ENCODE measurements at places on chromosomes 6 and 20.

GRCh38 chr6:36129941-36130666 lies at the start of gene MAPK13:
MAPK13 (plus strand) TSS chr6:36130513; CDS start chr6:36130583, 70 bp downstream.
- no peak for DNase-seq

DNA sequence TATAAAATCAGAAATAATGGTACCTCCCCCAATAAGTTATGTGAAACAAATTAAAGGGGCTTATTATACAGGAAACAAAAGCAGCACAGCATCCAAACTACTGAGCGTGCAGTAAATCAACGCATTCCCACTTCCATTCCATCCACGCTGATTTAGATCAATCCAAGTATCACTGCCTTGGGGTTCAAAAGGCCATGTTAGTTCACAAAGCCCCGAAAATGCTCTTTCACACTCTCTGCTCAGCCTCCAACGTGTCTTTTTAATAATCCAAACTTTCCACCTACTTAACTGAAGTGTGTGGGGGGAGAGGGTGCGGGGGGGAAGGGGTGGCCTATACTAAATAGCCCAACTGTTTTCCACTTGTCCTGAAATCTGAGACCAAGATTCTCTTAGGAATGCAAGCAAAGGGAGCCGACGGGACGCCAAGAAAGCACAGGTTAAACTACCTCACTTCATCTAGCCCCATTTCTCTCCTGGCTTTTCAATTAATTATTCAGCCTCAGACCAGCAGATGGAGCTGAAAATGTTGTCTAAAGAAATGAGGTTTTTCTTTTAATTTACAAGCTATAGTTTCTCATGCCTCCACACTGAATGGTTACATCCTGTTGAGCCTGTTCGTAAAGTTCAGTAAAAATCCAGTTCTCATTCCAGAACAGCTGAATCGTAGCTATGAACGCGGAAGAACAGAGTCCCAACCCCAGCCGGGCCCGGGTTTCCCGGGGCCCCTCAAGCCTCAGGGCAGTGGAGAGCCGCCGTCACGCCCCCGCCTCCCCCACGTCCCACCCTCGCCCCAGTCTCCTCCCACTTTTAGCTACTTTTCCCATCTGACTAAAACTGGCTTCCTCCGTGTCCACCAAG lies 1.0 kb upstream of the NXT1 start:
- peak; percentile 66 for DNase-seq

DNA sequence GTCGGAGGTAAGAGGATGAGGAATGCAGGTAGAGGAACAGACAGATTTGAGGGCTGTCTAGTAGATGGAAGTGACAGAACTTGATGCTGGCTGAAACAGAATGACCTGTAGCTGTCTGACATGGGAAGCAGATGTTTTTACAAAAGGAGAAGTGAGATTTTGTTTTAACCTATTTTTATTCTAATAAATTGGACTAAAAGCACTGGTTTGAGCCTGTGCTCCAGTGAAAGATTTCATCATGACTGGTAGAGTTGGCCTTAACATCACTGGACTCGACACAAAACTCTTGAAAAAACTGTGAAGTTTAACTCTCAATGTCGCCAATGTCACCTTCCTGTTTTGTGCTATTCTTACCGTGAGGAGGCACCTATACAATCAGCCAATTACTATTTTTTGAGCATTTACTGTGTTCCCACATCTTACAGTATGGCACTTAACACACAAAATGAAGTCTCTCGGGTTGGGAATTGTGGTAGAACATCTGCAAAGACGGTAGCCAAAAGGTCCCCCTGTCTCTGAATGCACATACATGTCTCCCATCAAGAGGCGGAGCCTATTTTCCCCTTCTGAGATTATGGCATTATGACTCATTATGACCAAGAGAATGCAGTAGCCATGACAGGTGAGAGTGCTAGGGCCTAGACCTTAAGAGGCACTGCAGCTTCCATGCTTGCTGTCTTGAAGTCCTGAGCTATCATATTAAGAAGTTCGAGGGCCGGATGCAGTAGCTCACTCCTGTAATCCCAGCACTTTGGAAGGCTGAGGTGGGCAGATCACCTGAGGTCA lies 93.2 kb downstream of the FOXF2 start:
- DNase-seq, result no peak

DNA sequence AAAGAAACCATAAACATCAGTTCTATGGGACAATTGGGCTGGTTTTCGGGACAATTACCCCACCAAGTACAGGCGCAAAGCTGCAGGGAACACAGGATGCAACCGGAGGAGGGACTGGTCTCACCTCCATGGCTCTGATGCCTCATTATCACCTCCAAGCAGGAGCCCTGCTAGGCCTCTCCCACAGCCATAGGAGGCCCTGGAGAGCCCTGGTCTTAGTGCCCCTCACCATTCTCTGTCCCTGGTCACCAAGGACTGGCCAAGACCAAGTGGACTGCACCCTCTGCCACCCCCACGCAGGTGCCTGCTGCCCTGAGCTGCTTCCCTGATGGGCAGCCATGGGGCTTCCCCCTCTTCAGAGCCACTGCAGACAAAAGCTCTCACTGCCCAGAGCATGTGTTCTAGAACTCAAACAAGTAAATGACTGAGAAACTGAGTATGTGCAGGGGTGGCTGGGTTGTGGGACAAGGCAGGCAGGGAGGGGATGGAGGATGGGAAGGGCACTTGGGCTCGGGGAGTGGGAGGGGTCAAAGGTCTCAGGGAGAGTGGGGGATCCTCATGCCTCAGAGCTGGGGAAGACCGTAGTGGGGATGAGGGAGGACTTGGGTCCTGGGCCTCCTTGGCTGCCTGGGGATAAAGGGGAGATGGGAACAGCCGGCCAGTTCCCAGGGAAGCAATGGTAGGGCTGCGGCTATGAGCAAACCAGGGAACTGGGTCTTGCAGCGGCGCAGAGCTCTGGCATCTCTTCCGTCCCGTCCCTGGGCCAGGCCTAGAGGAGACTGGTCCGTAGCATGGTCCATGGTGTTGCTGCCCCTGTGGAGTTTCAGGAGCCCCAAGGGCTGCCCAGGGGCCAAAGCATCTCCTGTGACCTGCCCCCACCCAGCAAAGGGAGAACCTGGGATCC lies 435.1 kb downstream of the PREX1 start:
- DNase-seq, result no peak

- no peak for DNase-seq
Observed at GRCh38 chr6:125117818-125118217, 35.8 kb upstream of the TPD52L1 start.

- DNase-seq, result no peak
Observed at GRCh38 chr6:75376347-75377024, 91.9 kb upstream of the TMEM30A start.

DNA sequence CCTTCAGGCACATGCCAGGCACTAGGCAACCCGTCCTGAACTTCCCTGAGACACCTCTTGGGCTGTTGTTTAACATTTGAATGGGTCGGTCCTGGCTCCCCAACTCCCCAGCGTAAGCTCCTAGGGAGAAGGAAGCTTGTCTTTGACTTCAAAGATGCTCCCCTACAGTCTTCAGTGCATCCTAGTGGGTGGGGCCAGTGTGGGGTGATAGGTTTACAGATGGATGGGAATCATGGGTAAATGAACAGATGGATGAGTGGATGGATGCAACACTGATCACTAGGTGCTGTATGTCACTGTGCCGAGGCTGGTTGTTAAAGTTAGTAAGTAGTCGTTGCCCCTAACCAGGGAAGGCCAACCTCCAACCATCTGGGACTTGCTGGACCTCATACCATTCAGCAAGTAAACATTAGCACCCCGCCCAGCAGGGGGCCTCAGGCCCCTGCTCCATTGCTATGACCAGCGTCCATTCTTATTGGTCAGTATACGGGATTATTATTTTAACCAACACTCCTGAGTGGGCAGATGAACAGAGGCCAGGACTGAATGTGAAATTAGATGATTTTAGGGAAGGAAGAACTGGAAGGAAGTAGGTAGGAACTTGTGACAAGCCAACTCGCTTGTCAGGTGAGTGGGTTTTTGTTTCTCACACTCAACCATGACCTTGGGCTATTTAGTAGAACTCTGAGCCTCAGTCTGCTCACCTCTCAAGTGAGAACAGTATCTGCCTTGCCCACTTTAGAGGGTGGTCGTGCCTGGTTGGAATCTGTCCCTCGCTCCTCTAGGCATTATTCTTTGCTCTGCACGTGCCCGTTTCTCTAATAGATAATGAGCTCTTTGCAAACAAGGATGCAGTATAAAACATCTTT lies 82.9 kb upstream of the FOXP4 start:
- no peak for DNase-seq

- no peak for DNase-seq
Observed at GRCh38 chr20:4775322-4776078, 53.8 kb downstream of the PRND start.

DNA sequence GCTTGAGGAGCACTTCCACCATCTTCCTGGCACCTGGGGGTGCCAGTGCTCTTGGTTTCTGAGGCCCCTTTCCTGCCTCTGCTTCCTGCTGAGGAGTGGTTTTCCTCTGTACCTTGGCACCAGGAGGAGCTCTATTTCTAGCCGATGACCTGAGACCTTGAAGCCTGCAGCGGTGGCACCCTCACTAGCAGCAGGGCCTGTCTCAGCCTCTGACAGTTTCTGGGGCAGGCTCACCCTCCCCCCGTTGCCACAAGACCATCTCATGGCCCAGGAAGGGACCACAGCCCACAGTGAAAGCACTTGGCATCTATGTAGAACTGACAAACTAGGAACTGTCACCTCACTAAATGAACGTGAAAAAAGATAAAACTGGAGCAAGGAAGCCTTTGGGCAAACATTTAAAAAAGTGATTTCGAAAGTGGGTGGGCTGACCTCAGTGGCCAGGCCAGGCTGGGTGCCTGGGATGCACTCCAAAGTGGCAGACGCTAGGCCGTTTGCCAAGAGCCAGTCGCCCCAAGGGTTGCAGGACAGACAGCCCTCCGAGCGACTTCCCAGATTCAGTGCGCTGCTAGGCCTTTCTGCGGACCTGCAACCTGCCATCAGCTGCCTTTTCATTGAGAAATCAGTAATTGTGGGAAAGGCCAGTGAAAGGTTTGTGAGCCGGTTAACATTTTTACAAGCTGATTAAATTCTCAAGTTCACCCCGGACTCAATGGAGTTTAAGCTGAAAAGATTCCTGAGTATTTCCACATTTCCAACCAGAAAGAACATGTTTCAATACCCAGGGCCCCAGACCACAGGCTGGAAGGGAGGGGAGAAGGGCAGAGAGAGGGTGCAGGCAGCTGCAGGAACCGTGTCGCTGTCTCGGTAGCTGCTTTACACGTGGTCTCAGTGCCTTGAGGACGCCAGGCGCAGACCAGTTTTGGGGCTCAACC lies 303.7 kb downstream of the ESR1 start:
- DNase-seq, result no peak

GRCh38 chr20:11130554-11131166 lies 456.9 kb upstream of the JAG1 start:
- DNase-seq, result no peak

- DNase-seq, result no peak
Observed at GRCh38 chr6:85715797-85716196, 73.1 kb upstream of the SYNCRIP start.

- no peak for DNase-seq
Observed at GRCh38 chr6:80234401-80234800, 127.9 kb downstream of the BCKDHB start.

DNA sequence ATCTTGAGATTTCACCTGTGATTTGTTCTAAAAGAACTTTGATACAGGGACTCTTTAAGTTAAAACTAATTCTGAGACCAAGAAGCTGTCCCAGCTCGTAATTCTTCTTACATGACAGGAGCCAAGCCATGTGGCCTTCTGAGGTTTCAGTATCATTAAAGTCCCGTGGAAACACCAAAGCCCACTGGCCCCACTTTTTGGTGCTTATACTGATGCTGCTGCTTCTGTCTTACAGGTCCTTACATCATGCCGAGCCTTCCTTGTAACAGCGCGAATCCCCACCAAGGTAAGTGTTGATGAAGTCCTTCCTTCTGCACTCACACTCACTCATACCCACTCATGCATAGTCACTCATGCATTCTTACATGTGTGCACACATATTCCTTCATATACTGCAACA lies 140.7 kb downstream of the CARMIL1 start:
- no peak for DNase-seq

GRCh38 chr20:37651932-37652331 lies 41.9 kb upstream of the CTNNBL1 start:
- no peak for DNase-seq

GRCh38 chr6:150767571-150768018 lies 97.9 kb upstream of the MTHFD1L start:
- DNase-seq, result no peak

- no peak for DNase-seq
Observed at GRCh38 chr6:2865270-2865669, 23.6 kb upstream of the SERPINB1 start.

GRCh38 chr20:45336530-45337366 lies 11.5 kb downstream of the SDC4 start:
- DNase-seq, result no peak

DNA sequence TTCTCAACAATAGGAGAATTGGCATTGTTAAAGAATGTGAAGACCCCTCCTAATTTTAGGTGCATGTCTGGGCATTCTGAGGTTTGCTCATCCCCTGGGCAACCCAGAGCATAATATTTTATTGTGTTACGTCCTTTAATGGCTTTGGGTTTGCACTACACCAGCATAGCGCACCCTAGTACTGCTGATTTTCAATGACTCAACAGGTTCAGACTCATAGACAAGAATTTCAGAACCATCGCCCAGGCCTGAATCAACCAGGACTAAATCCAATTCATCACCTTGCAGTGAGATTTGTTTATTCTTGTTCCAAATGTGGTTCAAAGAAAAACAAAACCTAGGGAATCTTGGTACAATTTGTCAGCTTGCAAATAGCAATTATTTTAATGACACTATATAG lies 137.8 kb upstream of the PHACTR1 start:
- no peak for DNase-seq

- DNase-seq, result no peak
Observed at GRCh38 chr6:452301-453067, 60.9 kb downstream of the IRF4 start.

DNA sequence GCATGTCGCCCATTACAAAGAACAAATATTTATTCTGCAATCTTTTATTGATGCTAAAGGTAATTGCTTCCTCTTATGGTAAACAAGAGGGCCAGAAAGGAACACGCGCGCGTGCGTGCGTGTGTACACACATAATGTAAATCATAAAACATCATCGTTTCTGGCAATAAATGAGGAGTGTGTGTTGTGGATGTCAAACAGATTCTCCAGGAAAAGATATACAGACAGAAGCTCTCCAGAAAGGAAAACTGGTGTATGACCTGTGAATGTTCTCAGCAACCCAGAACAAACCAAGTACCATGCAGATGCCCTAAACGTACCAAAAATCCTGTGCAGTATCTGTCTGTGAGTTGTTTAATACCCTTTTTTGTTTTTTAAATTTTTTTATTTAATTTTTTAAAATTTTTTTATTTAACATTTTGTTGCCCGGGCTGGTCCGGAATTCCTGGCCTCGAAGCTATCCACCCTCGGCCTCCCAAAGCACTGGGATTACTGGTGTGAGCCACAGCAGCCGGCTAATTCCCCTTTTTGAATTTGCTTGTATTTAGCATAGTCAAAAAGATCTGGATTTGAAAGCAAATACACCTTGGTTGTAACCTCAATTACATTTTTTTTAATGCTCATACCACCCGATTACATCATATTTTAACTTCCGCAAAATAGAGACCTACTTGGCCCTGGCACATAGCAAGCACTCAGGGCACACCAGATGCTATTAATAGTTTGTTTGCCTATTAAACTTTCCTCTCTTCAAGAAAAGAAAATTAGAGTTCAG lies 909 bp upstream of the NUDT3 start:
- DNase-seq, result no peak
